ENCODE measurements at places on chromosomes 5 and 9. TPM values are rescaled to one million over a fixed set of nuclear protein-coding genes. Genes with fewer than 3 reads are reported as not detected.

DNA sequence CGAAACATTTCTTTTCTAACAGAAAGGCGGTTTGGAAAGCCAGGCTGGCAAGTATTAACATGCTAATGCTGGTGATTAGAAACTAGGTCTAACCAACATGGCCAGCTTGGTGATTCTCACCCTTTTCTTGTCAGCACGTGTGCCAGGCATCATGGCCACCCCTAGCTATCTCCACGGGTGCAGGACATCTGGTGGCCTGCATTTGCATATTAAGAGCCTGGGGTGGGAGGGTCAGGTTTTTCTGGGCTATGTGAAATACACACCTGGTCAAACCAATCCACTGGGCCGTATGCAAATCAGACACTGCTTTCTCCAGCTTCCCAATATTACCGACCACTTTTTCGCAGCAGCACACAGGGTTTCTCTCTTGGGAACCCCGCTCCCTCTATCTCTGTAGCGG lies 612.1 kb downstream of the PTPRD start:
- no peak for DNase-seq

GRCh38 chr5:113118298-113118697 lies 141.7 kb downstream of the DCP2 start:
- DNase-seq: no peak

- DNase-seq: no peak
These were observed 14.3 kb downstream of the DEPDC1B start for GRCh38 chr5:60685700-60686099.

Gene ZNG1F
- 12.3 TPM for polyA plus RNA-seq

Gene PCDHA7
- 0.34 TPM for polyA plus RNA-seq

Gene LECT2
- polyA plus RNA-seq: 2.3 TPM

Gene TMEFF1
- polyA plus RNA-seq: 5.1 TPM
